ENCODE measurements at places on chromosomes 16 and 17. TPM values are rescaled to one million over a fixed set of nuclear protein-coding genes. Genes with fewer than 3 reads are reported as not detected.

The PIMREG gene
- 23.3 TPM for total RNA-seq

The HOXB7 gene
- 13.4 TPM for total RNA-seq

The TMIGD1 gene
- not detected for total RNA-seq

The GPRC5C gene
- not detected for total RNA-seq

The SLC12A3 gene
- not detected for total RNA-seq

The RUNDC3A gene
- not detected for total RNA-seq

The NTN1 gene
- 0.13 TPM for total RNA-seq

The KRT9 gene
- total RNA-seq, result not detected

The RHBDL3 gene
- not detected for total RNA-seq

The PPP1R27 gene
- not detected for total RNA-seq

The NUP85 gene
- 54.8 TPM for total RNA-seq

The SYNGR3 gene
- total RNA-seq, result 1.3 TPM

The NGFR gene
- not detected for total RNA-seq

The MT1B gene
- total RNA-seq, result not detected

The PRM2 gene
- not detected for total RNA-seq

The SP6 gene
- total RNA-seq, result 2.4 TPM

The TPSAB1 gene
- not detected for total RNA-seq

The IGFALS gene
- not detected for total RNA-seq

The EFCAB3 gene
- not detected for total RNA-seq

The KRTAP4-4 gene
- not detected for total RNA-seq

Measured in thoracic aorta endothelial cell (primary cell).